ENCODE measurements at places on chromosomes 2 and 18.
A peak's percentile ranks its signal among the peaks of the same experiment; 100 is the strongest.

GRCh38 chr2:158580760-158581159, 124.0 kb downstream of the PKP4 start:
- DNase-seq = no peak

DNA sequence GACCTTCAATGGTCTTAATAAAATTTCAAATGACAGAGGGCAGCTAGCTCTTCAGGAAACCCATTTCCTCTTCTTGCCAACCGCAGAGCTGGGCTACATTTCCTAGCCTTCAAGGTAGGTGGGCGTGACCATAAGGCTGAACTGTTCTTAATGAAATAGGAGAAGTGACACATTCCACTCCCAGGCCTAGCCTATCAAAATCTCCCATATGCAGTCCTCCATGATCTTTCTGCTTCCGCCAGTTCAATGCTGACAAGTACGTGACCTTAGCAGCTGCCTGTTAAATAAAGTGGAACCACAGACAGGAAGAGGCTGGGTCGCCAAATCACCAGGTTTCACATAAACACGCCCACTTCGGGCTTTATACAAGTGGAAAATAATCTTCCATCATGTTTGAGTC, 13.2 kb downstream of the SERPINE2 start:
- peak; percentile 40 for DNase-seq

GRCh38 chr2:241798081-241798630, 10.8 kb upstream of the NEU4 start:
- no peak for DNase-seq

DNA sequence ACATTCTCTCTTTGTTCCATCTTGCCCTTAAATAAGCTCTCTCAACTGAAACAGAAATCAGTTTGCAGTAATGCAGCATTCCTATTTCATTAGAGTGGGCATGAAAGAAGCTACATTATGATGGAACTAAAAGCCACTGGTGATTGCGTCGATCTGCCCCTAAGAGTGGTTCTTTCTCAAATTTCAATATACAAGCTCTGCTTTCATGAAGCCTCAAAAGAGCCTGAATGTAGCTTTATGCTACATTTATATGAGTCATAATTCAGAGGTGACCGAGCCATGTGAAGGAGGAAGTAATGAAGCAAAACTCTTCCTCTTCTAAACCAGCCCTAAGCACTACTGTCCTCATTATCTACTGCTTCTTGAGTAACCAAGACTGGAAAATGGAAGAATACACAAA, 64.8 kb upstream of the CYTIP start:
- DNase-seq = no peak

DNA sequence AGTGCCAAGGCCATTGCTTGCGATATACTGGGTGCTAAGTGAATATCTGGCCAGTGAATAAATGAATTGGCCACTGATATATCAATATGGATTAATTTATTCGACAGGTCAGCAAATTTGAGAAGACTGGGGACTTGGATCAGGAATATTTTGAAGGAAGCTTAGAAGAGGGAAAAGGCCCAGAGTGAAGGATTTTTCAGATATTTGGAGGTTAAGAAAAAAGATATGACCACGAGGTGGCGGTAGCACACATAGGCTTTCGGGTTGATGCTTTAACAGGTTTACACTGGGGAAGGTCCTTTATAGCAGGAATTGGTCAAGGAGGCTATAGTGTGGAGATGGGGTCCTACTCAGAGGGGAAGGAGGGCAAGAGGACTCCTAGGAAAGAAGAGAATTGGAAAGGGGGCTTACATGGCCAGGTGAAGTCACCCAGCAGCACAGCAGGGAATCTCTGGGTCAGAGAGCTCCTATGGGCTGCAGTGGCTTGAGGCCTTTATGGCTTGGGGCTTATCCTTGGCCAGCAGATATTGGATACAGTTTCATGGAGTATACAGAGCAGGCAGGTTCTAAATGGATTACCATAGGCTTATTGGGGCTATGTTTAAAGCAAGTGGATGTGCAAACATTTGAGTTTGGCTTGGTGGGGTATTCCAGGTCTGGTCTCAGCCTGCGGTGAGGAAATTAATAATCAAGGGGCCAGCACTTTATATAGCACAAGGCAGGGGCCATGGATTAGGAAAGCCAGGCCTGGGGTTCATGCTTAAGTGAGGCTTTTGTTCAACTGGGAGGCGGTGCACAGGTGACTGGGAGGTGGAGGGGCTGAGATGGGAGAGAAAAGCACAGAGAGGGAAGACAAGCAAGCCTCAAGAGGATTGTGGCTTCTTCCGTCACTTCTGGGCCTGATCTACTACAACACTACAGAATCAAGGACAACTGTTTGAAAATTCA, 9.7 kb downstream of the IL1RN start:
- peak; percentile 51 for DNase-seq

GRCh38 chr2:111041398-111042202, 79.1 kb upstream of the BCL2L11 start:
- DNase-seq = no peak

DNA sequence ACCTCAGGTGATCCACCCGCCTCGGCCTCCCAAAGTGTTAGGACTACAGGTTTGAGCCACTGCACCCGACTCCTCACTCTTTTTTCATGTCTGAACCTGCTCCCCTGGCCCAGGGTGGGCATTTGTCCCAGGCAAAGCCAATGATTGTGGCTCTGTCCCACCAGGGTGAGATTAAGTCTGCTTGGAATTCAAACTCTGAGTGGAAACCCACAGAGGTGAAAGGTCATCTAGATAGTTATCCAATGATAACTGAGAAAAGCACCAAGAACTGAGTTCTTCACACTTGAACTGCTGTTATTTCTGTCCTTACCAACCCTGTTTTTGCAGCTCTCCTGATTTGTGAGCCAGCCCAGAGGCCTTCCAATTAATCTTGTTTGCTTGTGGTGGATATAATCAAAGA, 62.4 kb upstream of the ACVR1 start:
- DNase-seq = no peak

DNA sequence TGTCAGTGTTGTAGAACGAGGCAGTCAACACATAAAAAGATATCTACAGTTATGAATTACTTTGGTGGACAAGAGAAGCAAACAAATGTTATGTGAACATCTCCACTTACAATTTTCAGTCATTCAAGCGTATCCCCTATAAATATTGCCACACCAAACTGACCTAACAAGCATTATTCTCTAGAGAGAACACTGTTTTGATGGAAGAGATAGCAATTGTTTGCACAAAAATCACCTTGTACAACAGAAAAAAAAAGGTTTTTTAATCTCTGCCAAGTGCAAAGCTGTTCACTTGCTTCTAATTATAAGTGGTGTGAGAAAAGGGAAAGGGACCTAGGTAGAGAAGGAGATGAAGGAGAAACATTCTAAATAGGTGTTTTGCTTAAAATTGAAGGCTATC, 33.8 kb downstream of the PID1 start:
- no peak for DNase-seq

GRCh38 chr2:215974700-215975429, 38.5 kb downstream of the MREG start:
- DNase-seq = no peak

GRCh38 chr2:154740361-154740760, 41.9 kb downstream of the KCNJ3 start:
- no peak for DNase-seq

DNA sequence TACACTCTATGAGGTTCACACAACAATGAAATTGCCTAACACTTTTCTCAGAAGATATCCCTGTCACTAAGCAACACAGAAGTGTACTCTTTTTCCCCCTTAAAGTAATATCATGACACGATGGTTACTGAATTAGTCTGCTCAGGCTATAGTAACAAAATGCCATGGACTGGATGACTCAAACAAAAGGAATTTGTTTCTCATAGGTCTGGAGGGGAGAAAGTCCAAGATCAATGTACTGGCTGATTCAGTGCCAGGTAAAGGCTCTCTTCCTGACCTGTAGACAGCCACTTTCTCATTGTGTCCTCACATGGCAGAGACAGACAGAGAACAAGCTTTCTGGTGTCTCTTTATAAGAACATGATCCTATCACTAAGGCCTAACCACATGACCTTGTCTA, 211.9 kb downstream of the RBM43 start:
- DNase-seq = peak; percentile 54

DNA sequence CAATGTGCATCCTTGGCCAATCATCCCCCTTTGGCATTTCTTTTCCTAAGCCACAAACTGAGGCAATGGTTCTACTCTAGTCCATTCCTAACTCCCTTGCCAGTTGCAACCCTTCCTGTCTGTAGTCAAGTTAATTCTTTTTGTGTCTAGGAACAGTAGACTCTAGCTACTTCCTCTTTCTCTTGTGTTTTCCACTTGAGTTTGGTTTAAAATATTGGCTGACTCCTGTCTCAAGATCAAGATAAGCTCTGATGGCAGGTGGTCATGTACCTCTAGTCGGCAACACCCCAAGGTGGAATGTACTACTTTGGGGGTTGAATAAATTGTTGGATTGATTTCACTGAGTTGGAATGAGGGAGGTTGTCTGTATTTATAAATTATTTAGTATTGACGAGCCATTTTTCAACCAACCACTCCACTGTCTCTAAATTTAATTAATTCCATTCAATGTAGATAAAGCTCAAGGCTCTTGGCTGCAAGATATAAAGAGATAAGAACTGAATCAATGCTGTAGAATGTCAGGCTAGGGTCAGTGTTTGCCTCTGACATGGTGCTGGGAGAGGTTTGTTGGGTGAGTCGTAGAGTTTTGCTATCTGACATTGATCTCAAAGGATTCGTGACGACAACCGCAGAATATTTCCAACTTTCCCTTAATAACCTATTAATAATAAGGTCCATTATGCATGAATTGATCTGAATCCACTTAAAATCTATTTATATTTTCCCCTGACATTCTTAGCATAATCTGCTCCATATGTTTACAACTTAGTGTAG, 188.7 kb upstream of the APCDD1 start:
- no peak for DNase-seq

DNA sequence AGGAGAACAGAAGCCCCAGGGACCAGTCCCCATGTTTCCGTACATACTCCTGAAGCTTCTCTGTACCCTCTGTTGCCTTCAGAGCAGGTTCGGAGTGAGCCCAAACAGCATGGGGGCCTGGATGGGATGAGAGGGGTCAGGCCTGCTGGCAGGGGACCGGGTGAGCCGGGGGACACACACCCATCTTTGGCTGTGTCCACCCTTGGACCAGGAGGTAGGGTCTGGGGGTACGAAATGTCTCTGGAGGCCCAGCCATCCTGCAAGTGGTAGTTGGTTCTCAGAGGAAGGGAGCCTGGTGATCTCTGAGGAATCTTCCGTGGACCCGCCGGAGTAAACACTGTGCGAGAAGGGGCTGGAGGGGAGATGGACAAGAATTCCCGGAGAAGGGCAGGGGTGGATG, 15.3 kb downstream of the FBLN7 start:
- DNase-seq = no peak

Data from A172 (cell line).